ENCODE measurements at places on chromosomes 7 and 10.

- DNase-seq: no peak
Measured at GRCh38 chr7:107686816-107687387, 26.3 kb downstream of the SLC26A4 start.

GRCh38 chr7:46755120-46756034 is 826.5 kb downstream of the TNS3 start:
- DNase-seq: no peak

DNA sequence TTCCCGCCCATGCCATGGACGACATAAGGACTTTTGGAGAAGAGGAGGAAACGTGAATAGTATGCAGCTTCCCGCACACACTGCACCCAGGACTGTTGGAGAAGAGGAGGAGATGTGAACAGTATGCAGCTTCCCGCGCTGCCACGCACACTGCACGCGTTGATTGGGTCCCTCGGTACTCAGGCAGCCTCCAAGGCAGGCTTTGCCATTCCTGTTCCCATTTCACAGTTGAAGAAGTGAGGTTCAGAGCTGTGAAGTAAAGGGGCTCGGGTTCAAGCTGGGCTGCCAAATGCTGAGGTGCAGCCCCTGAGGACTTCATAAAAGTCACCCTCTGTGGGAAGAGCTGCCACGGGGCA is 147.9 kb upstream of the FAM20C start:
- no peak for DNase-seq

DNA sequence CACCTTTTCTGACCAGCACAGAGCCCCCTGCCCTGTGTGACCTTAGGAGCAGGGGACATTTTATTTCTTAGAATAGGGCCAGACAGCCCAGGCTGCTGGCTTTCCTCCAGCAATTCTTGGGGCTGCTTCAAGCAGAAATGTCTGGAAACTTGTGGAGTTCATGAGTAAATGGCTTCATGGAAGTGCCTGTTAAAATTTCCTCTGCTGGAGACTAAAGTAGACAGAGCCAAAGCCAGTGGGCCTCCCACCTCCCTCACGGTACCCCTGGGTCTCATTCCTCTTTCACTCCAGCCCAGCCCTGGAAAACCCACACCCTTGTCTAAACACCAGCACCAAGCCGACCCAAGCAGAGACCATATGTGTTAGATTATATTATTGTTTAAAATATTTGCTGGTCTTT is 505.5 kb upstream of the ZMIZ1 start:
- DNase-seq: no peak

DNA sequence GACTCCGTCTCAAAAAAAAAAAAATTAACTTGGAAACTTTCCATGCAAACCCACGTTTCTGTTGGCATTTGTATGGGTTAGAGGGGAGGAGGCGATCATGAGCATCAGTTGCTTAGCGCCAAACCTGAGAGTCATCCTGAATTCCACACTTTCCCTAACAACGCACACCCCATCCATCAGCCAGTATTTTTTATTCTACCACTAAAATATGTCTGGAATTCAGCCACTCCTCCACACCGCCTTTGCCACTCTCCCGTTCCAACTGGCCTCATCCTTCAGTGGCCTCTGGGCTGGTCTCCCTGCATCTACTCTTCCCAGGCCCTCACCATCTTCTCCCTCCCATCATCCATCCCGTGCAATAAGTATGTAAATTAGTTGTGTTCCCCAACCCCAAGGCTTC is 4.7 kb upstream of the LMBR1 start:
- DNase-seq: no peak

GRCh38 chr7:28020302-28020940 is 160.2 kb downstream of the JAZF1 start:
- peak; percentile 79 for DNase-seq

DNA sequence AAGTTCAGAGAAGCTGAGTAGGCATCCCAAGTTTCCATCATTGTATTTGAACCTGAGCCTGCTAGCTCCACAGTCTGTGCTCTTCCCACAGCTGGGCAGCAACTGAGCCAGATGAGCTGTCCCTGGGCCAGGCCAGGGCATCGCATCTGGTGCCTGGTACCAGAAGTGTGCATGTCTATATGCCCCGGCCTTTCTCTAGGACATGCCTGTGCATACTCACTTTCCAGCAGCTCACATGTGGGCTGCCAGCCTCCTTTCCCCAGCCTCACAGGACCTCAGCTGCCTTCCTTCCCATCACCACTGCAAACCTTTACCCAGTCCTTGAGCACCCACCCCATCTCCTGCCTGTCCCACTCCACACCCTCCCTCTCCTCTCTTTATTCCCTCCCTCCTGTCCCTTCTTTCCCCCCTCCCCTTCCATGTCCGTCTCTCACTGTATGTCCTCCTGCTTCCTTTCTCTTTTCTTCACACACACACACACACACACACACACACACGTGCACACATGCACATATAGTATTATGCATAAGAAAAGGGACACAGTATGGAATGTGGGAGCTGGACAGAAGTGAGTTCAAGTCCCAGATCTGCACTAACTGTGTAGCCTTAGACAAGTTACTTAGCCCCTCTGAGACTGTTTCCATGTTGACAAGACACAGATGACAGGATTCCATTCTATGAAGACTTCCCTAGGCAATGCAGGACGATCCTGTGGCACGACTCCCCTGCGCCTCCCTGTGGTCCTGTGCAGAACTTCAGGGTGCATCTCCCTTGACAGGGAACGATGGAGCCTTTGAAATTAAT is 10.9 kb downstream of the CDHR1 start:
- DNase-seq: peak; percentile 60

DNA sequence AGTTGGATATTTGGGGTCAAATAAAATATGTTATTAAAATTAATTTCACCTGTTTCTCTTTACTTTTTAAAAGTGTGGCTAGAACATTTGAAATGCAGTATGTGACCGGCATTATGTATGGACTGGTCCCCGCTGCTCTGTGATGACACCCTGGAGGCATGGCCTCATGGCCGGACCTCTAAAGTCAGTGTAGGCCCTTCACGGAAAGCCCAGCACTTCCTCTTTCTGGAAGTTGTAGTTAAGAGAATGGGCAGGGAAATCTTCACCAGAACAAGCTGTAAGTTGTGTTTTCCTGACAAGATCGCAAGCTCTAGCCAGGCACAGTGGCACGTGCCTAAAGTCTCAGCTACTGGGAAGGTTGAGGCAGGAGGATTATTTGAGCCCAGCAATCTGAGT is 38.3 kb upstream of the SRGN start:
- DNase-seq: no peak

DNA sequence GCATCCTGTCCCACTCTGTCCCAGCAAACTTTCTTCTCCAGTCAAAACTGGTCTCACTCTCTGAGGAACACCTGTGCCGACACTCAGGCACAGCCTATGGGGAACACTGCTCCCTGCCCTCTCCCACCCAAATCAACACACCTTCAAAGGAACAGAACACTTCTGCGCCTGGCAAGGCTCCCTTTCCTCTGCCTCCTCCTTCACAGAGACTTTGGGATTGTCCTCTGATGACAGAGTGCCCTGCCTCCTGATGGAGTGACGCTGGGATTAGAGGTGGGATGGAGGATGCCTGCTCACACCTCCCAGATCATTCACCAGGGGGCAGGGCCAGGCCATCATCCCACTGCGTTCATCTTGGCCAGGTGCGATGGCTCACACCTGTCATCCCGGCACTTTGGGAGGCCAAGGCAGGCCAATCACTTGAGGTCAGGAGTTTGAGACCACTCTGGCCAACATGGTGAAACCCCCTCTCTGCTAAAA is 26.5 kb downstream of the KLF6 start:
- DNase-seq: no peak

DNA sequence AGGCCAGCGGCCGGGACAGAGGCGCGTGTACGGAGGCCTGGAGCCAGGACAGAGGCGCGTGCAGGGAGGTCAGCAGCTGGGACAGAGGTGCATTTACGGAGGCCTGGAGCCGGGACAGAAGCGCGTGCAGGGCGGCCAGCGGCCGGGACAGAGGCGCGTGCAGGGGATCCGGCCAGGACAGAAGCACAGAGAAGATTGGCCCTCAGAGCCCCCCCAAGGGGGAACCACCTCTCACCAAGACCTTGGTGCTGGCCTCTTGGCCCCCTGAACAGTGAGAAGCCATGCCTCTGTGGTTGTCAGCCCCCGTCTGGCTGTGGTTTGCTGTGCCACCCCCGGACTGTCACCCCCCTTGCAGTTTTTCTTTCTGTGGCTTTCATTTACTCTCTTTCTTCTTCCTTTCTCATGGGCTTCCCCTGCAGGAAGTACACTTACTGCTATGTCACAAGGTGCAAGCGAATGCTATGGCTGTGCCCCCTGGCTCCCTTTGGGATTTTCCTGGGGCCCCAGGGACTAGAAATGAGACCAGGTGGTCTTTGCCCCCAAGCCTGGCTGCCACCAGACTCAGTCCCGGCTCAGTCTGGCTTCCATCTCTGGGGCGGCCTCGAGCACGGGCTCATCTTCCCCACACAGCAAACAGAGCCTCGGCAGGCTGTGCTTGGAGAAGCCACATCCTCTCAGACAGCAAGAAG is 41.1 kb downstream of the INSIG1 start:
- no peak for DNase-seq

DNA sequence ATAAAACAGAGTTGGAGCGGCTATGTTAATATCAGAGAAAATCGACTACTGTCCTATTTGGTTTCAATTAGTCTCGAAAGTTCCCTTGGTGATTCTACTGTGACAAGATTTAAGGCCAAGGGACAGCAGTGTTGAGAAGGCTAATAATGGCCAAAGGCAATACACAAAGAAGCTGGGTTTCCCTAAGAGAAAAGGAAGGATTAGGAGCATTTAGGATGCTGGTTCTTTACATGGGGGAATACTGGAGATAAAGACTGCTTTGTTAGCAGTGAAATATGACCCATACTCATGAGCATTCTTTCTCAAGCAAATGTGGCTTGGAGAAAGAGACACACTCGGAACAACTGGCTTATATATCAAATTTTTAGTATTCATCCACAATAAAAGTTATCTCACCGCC is 32.2 kb downstream of the IQUB start:
- no peak for DNase-seq

DNA sequence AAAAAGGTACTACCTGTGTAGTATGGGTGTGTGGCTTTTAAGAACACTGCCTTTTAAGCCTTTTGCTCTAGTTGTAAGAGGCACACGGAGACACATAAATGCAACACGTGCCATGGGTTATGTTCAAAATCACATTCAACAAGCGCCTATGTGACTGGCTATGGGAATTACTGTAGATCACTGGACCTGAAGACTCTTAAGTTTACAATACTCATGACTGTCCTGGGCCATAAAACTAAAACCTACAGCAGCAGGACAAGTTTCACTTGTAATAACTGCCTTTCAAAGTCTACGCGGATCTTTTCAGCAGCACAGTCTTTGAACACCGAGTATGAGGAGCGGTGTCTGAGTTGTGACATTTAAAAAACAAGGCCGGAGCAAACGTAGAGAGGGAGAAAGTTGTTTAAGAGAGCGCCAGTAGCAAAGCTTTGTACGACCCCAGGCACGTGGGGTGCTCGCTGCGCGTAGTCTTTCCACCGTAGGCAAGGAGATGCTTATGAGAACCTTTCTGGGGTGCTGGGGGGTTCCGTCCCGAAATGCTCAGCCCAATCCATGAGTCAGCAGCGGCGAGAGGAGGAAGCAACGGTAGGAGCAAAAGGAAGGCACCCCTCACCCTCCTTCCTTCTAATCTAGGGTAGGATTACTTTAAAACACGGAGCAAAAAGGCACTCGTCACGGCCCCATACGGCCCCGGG is 662 bp downstream of the DNAJC2 start:
- peak; percentile 66 for DNase-seq

- no peak for DNase-seq
Measured at GRCh38 chr7:138876326-138876725, 78.3 kb upstream of the ATP6V0A4 start.

DNA sequence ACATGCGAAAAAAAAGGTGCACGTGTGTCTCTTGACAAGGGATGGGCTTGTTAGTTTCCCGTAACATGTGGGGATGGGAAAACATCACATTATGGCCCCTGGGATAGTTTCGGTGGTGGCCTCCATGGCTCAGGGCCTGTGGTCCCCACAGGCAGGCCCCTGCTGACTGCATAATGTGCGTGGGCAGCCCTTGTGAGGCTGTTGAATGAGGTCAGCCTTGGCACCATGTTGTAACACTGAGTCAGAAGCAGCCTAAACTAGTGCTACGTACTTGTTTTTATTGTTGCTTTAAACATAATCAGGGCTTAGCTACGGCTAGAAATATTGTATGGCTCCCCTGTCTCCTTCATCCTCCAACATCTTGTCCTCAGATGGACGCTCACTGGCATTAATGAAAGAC is 80.6 kb downstream of the BEND7 start:
- DNase-seq: peak; percentile 43

DNA sequence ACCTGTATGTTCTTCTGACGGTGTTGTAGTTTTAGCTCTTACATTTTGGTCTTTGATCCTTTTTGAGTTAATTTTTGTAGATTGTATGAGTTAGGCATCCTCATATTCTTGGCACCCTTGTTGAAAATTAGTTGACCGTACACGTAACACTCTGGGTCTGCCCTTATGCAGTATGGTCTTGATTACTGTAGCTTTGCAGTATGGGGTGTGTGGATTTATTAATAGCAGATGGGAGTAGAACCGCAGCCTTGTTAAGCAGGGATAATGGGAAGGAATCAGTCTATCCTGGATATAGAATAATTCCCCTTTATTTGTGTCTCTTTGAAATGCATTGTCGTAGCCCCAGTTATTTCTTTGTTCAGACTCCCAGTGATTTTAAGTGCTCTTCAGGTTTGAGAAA is 95.5 kb downstream of the UBE3C start:
- peak; percentile 83 for DNase-seq

DNA sequence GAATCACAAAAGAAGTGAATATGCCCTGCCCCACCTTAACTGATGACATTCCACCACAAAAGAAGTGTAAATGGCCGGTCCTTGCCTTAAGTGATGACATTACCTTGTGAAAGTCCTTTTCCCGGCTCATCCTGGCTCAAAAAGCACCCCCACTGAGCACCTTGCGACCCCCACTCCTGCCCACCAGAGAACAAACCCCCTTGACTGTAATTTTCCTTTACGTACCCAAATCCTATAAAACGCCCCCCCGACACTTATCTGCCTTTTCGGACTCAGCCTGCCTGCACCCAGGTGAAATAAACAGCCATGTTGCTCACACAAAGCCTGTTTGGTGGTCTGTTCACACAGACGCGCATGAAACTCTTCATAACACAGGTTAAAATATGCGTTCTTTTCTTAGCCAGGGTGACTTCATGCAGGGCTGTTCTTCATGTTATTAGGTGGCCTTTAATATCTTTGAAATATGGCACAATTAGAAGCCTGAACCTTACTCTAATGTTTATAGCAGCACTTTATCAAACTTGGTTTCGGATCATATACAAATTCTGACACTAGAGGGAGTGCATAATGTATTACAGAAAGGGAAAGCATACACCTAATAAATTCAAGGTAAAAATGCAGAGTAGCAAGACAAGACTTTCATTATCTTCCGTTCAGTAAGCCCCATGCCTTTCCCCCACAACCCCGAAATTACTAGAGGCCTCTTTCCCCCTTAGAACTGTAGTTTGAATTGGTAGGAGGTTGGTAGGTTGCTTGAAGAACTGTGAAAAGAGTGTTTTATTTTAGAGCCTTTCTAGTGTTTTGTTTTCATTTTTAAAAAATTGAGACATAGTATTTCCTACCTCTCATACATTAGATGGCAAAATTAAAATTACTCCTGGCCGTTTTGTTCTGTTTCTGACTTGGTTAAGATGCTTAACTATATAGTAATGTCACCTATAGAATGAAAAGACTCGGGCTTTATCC is 117.9 kb downstream of the NPY start:
- DNase-seq: peak; percentile 10

- DNase-seq: no peak
Measured at GRCh38 chr7:13153266-13153665, 465.8 kb downstream of the ARL4A start.

- no peak for DNase-seq
Measured at GRCh38 chr7:96837593-96837992, 127.9 kb upstream of the SEM1 start.

- DNase-seq: no peak
Measured at GRCh38 chr10:100391163-100392002, 44.4 kb downstream of the SCD start.
